ENCODE measurements at places on chromosomes 7 and 10.

DNA sequence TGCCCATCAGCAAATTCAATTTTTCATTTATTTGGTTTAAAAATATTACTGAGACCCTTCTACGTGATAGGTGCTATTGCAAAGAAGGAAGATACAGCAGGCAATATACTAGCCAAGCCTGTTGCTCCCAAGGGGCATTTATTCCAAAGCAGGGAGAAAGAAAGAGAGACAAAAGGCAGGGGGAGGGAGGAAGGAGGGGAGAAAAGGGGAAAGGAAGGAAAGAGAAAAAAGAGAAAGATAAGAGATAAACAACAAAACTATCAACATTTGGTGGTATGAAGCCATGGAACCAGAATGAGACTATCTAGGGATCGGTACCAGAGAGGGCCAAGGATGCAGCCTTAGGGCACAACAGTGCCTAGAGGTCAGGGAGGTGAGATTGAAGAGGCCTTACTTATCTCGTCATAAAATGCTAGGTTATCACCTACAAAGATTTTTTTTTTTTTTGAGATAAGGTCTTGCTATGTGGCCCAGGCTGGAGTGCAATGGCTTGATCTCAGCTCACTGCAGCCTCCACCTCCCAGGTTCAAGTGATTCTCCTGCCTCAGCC is 55.3 kb upstream of the CAPZA2 start:
- no peak for DNase-seq

DNA sequence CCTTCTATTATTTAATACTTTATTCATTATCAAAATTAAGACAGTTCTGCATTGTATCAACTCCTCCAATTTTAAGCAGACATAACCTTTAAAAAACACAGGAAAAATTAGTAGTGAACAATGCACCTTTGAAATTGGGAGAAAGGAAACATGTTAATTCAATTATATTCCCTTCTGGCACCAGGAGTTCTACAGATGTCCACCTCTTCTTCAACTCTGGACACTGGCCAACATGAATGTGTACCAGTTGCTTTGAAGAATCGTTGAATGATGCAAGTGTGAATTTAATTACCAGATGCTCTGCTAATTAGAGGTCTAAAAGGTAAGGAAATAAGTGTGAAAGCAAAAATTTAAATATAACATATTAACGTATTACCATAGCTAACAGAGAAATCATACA is 206.7 kb upstream of the IGFBP3 start:
- DNase-seq, result no peak

DNA sequence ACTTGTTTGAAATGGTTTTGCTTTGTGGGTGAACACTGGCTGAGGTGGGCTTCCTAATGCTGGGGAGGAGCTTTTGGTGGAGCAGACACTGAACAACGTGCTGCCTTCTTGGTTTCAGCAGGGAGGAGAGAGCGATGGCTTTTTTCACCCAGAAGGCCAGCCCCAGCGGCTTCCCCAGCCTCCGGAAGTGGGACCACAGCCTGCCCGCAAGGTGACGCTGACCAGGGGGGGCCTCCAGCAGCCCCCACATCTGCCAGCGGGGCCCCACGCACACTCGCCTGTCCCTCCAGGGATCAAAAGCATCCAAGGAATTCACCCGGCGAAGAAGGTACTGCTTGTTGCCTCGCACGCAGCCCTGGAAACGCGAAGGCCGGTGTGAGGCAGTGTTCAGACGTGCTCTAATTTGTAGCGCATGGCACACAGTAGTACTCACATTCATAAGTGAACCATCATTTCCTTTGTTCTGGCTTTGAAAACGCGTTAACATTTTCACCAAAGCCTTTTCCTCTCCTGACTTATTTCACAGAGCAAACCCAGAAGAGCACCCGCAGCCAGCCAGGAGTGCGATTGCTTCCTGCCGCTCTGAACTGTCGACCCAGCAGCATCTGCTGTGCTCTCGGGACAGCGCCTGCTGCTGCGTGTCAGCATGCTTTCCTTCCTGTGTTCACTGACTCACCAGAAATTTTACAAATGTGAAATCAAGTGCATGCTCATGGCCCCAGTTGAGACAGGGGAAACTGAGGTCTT is 48.4 kb downstream of the SHH start:
- no peak for DNase-seq

DNA sequence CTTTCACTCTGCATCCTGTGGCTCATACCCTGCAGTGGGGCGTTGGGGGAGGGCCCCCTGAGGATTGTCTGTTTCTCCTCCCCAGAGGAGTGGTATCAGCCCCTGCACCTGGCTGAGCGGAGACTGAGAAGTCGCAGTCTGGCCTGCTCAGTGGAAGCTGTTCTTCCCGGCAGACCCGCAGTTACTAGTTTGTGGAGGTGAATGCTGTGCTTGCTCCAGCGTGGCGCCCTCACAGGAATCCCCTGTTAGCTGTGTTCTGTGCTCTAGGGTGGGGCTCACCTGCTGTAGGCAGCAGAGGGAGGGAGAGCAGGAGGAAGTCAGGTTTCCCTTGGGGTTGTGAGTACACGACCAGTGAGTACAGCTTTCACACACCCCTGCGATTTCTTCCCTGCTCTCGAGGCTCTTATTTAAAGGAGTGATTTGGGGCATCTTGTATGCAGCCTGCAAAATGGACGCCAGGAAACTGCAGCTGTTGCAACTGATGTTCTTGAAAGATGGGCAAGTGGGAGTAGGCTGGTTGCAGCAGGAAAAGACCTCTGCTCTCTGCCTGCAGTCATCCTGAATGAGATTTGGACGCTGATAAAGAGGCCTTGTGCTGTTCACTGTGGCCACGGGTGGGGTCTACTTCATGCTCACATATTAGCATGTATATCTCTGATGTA is 66.4 kb downstream of the HK1 start:
- DNase-seq, result no peak

DNA sequence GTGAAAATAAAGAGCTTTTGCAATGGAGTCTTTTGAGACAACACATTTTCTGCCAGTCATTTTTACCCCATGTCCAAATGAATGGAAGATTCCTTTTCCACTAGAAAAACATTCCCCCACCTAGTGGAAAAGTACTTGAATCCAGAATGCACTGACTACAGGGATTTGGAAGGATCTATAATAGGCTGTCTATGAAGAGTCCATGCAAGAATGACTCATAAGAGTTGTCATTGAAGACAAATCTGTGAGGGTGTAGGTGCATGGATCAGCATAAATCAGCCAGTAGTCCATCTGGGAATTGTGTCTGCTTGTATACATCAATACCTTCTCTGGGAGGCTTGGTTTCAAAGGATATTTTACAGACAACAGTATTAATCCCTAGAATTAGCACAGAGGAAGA is 32.5 kb upstream of the TRUB1 start:
- DNase-seq, result no peak

GRCh38 chr7:7719236-7719635 is 829 bp upstream of the RPA3 start:
- no peak for DNase-seq

GRCh38 chr7:16422103-16422435 is 731 bp upstream of the CRPPA start:
- no peak for DNase-seq

GRCh38 chr7:132419542-132419941 is 156.7 kb downstream of the PLXNA4 start:
- no peak for DNase-seq

DNA sequence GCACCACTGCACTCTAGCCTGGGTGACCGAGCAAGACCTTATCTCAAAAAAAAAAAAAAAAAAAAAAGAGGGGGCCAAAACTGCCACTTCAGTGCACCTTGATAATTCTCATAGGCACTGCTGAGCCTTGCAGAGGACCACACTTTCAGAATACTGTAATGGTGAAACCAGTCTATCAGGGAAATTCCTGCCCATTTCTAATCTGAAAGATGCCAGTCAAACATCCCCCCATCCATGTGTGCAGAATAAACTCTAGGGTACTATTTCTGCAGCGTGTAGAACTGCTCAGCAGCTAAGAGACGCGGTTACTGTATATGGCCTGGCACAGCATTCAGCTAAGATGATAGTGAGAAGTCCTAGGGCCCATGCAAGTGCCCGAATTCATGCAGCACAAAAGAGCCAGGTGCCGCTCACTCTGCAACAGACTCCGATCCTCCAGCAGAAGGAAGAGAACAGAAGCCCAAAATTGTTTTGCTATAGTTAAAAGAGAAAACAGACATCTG is 286.8 kb upstream of the KLF14 start:
- no peak for DNase-seq

DNA sequence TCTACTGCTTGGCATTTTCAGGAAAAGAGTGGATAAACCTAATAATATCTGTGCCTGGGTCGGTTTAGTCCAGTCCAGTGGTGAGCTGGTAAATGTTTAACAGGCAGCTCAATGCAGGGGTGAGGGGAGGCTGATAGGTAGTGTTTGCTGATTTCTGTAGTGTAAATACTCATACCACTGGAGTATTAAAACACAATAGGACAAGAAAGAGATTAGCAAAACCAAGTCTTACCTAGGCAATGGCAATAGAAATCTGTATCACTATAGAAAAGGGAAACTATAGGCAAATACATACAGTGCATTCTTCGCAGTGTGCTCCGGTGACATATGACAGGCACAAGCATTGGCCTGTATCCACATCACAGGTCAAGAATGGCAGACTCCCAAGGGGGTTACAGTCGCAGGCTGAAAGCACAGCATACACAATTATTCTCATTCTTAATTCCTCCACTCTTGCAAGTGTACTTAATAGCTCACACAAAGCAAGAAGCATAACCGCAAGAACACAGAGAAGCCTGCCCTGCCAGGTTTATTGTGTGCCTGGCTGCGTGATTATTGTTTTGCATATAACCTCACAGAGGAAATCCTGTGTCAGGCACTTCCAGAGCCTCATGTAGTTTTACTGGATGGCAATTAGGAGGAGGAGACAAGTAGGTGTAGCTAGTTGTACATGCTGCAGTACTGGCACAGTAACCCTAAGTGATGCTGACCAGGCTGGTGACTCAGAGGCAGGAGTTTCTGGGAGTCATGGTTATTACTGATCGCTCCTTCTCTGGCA is 35.0 kb downstream of the LAMB4 start:
- no peak for DNase-seq

DNA sequence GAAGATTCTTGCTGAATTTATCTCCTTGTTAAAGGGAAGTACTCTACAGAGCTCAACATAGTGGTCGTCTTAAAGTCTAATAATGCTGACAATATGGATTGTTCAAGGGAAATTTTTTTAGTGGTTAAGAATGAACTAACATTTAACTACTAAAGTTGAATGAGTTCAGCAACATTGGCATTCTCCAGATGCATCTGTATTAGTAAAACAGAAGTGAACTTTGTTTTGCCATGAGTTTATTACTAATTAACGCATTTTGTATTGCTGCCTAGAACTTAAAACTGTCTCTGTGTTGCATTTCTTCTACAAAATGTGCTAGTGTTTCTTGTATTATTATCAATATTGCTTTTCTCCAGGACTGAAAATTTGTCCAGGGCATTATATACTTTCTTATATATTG is 67.5 kb downstream of the C1GALT1 start:
- DNase-seq, result no peak

- DNase-seq, result no peak
These were observed 230.4 kb downstream of the ACTR3B start for GRCh38 chr7:152989889-152990380.

- DNase-seq, result no peak
These were observed 47.3 kb downstream of the RSBN1L start for GRCh38 chr7:77743518-77743917.

GRCh38 chr10:28566458-28567015 is 33.6 kb downstream of the WAC start:
- no peak for DNase-seq

DNA sequence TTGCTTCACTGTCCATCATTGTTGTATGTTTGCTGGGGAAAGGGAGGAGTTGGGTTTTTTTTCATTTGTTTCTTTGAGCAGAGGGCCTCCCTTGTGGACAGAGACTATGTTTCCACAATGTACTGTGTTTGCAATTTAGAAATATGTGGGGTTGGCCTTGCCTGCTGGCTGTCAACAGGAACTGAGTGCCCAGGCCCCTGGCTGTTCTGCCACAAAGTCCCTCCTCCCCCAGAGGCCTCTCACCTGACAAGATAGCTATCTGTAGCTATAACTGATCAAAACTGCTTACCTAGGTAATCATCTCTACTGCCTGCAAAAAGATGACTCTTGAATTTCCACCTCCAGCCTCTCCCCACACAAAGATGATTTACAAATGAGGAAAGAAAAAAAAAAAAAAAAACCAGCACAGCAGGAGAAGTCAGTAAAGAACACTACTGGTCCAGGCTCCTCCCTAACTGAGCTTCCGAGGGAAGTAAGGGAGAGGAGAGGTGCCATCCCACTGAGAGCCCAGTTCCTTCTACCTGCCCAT is 121.8 kb downstream of the SGMS1 start:
- no peak for DNase-seq

DNA sequence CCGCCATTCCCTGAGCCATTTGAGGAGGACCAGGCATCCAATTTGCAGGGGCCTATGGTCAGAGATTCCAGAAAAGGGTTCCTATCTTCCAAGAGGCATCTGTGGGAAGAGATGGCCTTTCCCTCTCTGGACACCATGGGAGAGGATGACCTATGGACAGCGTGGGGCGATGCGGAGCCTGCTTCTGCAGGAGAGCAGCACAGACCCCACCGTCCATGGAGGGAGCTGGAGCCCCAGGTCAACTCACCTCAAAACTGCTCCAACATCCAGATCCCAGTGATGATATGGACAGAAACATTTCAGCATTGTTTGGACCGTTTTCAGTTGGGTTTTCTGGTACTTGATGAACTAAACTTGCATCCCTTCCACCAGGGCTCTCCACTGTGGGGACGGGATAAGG is 34.0 kb upstream of the FOXK1 start:
- DNase-seq, result no peak

- no peak for DNase-seq
These were observed 119.0 kb upstream of the RHOBTB1 start for GRCh38 chr10:61063034-61063433.

All from activated naive CD4-positive, alpha-beta T cell (primary cell).